ENCODE measurements at places on chromosomes 7 and 10.

DNA sequence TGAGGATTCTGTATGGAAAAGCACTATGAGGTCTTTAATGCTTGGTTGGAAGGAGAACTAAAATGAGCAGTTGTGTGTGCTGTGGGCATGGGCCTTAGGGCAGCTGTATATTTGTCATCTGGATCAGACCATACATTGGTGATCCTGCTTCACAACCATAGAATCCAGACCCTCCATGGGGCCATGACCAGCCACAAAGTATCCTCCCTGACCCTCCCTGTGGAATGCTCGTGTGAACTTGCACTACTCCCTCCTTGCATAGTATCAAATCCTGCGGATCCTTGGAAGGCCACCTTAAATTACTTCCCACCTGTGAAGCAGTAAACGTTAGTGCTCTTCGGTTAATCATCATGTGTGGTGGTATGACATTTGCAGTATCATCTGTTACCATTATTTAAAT lies 67.1 kb downstream of the BMPR1A start:
- DNase-seq, result no peak

GRCh38 chr10:114294549-114294948 lies 55.5 kb downstream of the VWA2 start:
- no peak for DNase-seq

GRCh38 chr10:4181081-4181480 lies 396.1 kb upstream of the KLF6 start:
- no peak for DNase-seq

GRCh38 chr10:80333983-80334382 lies 22.6 kb downstream of the DYDC1 start:
- DNase-seq, result no peak

DNA sequence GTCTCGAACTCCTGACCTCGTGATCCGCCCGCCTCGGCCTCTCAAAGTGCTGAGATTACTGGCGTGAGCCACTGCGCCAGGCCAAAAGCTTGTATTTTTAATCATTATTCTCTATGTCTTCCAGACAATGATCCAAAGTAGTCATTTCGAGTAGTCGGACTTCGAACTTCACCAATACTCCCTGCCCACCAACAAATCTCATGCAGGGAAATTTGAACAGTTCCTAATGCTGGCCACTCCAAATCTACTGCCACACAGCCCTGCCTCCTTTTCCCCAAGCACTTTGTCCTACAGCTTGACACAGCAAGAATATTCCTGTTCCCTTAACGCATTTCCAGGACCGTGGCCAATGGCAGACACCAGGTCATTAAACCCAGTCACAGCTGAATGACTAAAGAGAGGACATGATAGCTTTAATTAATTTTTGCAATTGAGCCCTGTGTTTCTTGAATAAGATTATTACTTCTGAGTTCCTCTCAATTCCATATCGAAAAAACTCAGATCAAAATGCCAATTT lies 142.3 kb upstream of the NRP1 start:
- DNase-seq, result no peak

GRCh38 chr10:101130984-101131961 lies at the start of gene TLX1:
TSS of gene TLX1 (plus strand) at chr10:101131300. CDS start at chr10:101131542, 242 bp downstream.
- no peak for DNase-seq

GRCh38 chr10:49629431-49629881 lies 15.6 kb downstream of the CHAT start:
- DNase-seq, result no peak

DNA sequence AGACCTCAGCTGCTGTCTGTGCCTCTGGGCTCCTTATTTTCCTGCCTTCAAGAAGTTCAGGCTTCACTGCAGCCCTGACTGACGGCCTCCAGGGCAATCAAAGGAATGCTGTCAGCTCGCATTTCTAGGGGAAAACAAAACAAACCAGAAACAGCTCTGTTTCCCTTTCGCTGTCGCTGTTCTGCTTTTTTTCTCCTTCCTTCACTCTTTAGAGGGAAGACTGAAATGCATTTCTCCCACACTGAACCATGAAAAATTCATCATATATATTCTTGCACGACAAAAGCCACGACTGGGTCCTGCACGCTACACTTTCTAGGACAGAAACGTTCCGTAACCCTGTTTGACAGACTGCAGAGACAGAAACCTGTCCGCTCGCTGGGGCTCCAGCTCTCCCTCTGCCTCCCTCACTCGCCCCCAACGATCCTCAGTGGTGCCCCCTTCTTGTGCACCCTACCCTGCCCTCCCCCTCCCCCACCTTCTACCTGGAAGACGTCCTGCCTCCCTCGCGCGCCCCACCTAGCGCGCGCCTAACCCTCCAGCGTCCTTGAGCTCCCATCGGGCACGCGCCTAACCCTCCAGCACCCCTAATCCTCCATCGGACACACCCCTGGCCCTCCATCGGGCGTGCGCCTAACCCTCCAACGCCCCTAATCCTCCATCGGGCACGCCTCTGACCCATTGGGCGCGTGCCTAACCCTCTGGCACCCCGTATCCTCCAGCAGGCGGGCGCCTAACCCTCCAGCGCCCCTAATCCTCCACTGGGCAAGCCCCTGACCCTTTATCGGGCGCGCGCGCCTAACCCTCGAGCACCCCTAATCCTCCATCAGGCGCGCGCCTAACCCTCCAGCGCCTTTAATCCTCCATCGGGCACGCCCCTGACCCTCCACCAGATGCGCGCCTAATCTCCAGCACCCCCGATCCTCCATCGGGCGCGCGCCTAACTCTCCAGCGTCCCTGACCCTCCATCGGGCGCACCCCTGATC lies 37.1 kb downstream of the SVOPL start:
- DNase-seq, result no peak

- DNase-seq, result no peak
Observed at GRCh38 chr10:30059209-30060107, at the start of gene JCAD. TSS of gene JCAD (minus strand) at chr10:30059586. CDS start at chr10:30047812, 11,774 bp downstream.

DNA sequence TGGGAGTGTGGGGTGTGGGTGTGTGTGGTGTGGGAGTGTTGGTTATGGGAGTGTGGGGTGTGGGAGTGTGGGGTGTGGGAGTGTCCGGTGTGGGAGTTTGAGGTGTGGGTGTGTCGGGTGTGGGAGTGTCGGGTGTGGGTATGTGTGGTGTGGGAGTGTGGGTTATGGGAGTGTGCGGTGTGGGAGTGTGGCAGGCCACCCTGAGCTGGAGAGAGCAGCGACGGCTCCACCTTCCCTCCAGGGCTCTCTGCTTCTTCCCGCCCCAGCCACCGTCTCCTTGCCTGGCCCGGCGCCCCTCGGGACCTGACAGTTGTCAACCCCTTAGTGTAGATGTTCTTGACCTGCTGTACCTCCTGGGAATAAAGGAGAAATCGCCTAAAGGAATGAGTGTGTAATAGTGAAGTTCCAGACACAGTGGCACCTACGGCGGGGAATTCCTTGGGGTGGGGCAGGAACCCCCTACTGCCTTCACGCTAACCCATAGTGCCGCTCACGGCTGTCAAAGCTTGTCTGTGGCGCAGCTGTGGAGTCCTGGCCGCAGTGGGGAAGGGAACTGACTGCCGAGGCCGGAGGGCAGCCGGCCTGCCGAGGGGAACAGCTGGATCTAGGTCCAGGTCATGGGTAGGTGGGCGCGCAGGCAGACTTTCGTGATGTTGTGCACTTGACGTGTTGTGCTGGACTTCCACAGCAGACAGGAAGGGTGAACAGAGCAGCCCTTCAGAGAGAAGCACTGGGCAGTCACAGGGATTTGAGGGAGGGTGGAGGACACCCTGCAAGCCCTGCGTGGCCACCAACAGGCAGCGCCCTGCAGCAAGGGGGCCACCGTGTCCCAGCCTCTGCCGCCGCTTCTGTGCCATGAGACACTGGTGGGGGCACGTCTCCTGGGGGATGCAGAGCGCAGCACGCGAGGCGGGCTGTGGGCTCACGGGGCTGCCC lies 49.0 kb upstream of the EN2 start:
- no peak for DNase-seq

DNA sequence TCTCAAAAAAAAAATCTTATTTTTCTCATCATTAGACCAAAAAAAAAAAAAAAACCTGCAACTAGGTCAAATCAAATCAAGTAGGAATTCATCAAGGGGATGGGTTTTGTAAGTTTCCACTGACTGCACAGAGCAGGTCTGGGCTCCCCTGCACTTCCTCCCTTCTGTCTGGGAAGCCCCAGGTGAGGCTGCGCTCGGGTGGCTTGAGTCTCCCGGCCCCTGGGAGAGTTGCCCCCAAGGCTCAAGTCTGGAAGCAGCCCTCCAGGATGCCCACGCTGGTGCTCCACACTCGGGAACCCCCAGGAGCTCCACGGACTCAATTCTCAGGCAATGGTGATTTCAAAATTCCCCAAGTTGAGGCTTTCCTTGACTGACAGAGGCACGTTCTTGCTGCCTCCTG lies 41.7 kb upstream of the RBM33 start:
- no peak for DNase-seq

DNA sequence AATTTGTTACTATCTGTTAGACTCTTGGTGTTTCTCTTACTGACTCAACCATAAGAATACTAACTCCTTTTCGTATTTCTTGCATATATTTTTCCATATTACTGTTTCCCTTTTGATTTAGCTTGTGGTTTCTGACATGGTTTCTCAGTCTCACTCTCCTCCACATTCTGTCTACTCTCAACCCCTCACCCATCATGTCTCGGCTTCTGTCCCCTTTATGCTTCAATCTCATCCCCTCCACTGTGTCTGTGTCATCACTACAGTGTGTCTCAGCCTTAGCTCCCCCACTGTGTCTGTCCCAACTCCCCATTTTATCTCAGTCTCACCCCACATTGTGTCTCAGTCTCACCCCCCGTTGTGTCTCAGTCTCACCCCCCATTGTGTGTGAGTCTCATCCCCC lies 126.9 kb downstream of the VIPR2 start:
- no peak for DNase-seq

DNA sequence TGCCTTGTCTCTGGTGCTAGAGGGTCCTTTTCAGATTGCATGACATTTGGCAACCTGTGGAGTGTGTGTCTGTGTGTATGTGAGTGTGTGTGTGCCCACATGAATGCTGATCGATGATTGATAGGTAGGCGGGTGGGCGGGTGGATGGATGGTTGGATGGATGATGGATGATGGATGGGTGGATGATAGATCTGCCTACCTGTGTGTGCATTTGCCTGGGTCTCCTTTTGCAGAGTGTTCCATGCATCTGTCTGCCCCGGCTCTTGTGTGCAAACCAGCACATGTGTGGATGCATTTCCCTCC lies 99.8 kb downstream of the RGS10 start:
- DNase-seq, result no peak

DNA sequence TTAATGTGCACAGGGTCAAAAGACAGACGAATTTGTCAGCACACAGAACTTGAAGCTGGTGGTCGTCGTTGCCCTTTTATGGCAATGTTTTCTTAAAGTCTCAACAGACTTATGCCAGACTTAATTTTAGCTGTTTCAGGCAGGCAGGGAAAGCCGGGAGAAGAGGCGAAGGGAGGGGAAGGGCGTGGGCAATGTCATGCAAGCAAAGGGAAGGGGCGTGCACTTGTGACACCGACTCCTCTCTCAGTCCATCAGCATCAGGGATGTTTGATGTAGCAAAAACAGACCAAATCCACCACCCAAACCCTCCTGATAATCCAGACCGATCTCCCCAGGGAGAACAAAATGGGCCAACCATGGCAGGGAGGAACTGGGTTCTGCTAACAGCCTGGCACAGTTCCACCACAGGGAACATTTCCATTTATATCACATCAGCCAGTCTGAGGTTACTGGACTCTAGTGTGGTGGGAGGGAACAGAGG lies 118.1 kb upstream of the RHEB start:
- no peak for DNase-seq

DNA sequence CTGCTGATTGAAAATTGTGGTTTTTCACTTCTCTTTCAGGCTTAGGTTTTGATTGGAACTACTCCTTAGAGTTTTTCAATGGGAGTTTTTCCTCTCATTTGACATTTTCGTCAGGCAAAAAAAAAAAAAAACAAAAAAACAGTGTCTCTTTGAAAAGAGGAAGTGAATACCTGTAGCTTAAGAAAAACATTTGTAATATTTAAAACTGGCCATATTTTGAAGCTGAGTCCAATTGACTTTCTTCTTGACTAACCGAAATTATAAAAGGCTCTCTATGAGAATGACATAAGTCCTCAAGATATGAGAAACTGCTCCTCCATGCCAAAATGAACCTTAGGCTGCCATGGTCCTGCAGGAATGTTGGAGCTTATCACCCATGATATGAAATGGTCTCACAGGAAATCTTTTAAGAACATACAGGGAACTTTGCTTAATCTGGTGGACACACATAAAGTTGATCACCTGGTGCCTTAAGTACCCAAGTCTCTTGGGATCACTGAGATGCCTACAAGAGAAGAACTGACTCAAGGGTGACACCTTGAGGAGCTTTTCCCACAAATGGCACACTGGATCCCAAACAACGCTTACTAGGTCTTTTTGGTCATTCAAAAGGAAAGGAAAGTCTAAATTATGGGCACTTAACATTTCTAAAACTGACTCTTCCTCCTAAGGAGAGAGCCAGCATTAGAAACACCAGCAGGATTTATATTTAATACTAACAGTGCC lies 263.4 kb downstream of the CDC14C start:
- no peak for DNase-seq

DNA sequence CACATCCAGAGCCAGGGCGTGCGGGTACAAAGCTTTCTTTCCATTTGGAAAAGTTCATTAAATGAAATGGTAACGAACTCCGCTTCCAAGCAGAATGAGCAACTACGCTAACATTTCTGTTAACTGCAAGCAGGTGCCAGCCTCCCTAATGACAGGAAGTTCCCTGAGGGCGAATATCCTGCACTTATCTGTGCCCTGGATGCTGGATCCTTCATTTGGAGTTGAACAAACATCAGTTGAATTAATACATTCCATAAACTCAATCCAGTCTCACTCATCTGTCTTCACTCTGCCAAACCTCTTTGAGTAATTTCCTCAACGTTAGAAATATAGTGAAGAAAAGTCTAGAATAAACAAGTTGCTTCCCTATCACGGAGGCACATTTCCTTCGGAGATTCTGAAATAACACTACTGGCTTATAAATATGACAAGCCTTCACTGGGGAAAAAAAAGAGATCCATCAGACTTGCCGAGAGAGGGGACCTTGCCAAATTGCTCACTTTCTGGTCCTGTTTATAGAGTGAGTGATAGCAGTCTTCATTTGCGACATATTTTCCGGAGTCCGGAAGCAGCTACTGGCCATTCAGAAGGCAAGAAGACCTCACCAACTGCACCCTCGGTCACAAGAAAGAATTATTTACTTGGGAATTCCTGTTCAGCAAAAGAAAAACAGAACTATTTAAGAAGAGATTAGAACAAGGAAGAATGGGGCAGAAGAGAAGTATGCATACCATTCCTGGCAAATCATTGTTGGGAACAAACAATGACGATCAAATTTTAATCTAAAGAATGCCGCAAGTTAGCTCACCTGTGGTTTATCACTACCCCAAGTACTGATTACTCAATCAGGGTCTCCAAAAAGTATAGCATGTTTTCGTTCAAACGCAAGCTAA lies 196.4 kb downstream of the FAM107B start:
- DNase-seq, result no peak
